ENCODE measurements at places on chromosomes 2 and 18. TPM values are rescaled to one million over a fixed set of nuclear protein-coding genes. Genes with fewer than 3 reads are reported as not detected.
A peak's percentile ranks its signal among the peaks of the same experiment; 100 is the strongest.

Gene CEP68
- total RNA-seq = 20.2 TPM

Gene LAMA1
- total RNA-seq = 28.7 TPM

Gene FAM124B
- 0.83 TPM for total RNA-seq

Gene ALPP
- total RNA-seq = 0.20 TPM

Gene CSRNP3
- 2.3 TPM for total RNA-seq

Gene RFX8
- total RNA-seq = 0.57 TPM

- no peak overlapping the region for H3K27ac ChIP-seq
- H3K36me3 ChIP-seq = no peaks in the 10 kb centered on the region
- no peaks in the 10 kb centered on the region for H3K27me3 ChIP-seq
- no peak overlapping the region for H3K4me3 ChIP-seq
- DNase-seq = no peak
These were observed 21.0 kb downstream of the MERTK start for GRCh38 chr2:111919365-111919764.

- no peak overlapping the region for H3K27ac ChIP-seq
- H3K4me3 ChIP-seq = peak overlapping the region; percentile 67
- DNase-seq = peak; percentile 92
- H3K36me3 ChIP-seq = no peaks in the 10 kb centered on the region
These were observed 2.8 kb downstream of the ONECUT2 start for GRCh38 chr18:57437766-57438671.

DNA sequence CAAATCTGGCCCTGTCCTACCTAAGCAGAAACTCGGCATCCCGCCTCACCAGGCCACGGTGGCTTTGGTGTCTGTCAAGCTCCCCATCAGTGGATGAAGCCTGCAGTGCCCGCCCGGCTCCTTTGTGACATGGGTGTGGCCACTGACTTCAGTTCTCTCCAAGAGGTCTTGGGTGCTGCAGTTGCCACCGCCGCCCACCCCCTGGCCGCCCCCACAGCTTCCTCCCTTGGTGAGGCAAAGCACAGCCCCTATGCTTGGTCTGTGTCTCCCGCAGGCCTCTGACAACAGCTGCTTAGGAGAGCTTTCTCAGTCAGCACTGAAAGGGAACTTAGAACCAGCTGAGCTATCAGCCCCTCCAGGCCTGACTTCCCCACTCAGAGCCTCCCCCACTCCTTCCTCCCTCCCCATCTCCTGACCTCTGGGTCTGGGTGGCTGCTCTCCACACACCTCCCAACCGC, 22.9 kb upstream of the GPR55 start:
- H3K36me3 ChIP-seq = no peaks in the 10 kb centered on the region
- no peaks in the 10 kb centered on the region for H3K27me3 ChIP-seq
- H3K4me3 ChIP-seq = no peak overlapping the region
- DNase-seq = no peak
- H3K4me1 ChIP-seq = no peaks in the 10 kb centered on the region

DNA sequence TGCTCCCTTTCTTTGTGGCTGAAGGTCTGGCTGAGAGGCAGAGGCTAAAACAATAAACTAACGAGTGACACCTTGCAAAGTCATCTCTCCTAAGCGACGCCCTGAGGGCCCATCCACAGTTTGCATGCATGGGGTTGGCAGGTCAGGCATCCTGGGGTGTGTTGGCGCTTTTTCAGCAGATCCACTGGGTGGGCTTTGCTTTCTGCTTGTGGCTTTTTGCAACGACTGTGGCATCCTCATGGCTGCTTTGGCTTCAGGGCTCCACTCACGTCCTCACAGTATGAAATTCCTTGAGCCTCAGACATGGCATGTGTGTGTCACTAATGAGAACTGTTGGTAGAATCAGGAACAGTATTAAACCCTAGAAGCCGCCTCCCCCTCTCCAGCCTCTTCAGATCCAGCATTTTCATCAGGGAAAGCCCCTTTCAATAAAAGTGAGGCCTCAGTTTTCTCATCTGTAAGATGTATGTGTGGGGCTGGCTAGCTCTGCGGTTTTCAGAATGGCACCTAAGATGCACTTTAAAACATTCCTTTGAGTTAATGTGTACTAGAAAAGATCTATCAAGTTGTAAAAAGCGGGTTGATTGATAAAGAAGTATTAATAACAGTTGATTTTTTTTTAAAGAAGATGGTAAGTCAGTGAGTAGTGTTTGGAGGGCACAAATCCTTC, 72.5 kb downstream of the SH3BP4 start:
- no peak overlapping the region for H3K4me3 ChIP-seq
- peaks cover 4% of the 10 kb centered on the region for H3K4me1 ChIP-seq
- H3K36me3 ChIP-seq = peaks cover 33% of the 10 kb centered on the region
- no peak overlapping the region for H3K27ac ChIP-seq
- H3K27me3 ChIP-seq = no peaks in the 10 kb centered on the region

DNA sequence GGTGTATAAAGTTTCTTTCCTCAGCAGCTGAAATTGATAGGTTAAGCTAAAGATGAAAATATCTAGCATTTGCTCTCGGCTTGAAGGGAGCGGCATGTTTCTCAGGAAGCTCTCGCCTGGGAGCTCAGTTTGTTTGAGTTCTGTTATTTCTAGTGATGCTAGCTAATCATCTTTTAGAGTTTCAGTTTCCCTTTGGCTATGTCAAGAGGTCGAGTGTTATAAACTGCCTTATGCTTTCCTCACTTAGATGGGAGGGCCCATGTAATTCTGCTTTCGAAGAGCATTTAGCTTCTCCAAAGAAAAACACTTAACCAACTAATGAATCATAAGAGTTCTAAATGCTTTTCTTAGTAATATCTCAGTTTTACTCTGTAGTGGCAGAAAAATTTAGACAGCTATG, 33.6 kb downstream of the PLCL1 start:
- H3K27me3 ChIP-seq = no peaks in the 10 kb centered on the region
- no peak overlapping the region for H3K27ac ChIP-seq
- H3K4me3 ChIP-seq = no peak overlapping the region
- no peaks in the 10 kb centered on the region for H3K4me1 ChIP-seq
- no peaks in the 10 kb centered on the region for H3K36me3 ChIP-seq
- no peak for DNase-seq

DNA sequence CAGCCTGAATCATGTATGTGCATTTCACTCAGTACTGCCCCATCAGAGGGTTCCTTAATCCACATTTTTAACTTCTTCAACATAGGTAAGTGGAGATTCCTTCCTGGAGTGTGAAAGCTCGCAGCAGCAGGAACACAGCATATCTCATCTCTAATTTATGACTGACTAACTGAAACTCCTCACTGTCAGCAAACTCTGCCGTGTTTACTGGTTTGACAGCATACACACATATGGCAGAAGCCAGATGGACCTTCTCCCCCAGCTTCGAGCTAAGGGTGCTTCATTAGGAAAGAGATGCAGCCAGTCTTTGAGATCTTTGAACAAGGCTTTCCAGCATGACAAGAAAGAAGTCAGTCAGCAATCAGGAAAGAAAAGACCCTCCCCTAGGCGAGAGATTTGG, 200.3 kb upstream of the ACVR2A start:
- no peak overlapping the region for H3K27ac ChIP-seq
- no peaks in the 10 kb centered on the region for H3K27me3 ChIP-seq
- H3K4me3 ChIP-seq = no peak overlapping the region
- DNase-seq = no peak
- peaks cover 2% of the 10 kb centered on the region for H3K4me1 ChIP-seq

- no peaks in the 10 kb centered on the region for H3K27me3 ChIP-seq
- H3K27ac ChIP-seq = no peak overlapping the region
- no peak overlapping the region for H3K4me3 ChIP-seq
- DNase-seq = no peak
These were observed 37.7 kb upstream of the RTN4 start for GRCh38 chr2:55087936-55088335.

DNA sequence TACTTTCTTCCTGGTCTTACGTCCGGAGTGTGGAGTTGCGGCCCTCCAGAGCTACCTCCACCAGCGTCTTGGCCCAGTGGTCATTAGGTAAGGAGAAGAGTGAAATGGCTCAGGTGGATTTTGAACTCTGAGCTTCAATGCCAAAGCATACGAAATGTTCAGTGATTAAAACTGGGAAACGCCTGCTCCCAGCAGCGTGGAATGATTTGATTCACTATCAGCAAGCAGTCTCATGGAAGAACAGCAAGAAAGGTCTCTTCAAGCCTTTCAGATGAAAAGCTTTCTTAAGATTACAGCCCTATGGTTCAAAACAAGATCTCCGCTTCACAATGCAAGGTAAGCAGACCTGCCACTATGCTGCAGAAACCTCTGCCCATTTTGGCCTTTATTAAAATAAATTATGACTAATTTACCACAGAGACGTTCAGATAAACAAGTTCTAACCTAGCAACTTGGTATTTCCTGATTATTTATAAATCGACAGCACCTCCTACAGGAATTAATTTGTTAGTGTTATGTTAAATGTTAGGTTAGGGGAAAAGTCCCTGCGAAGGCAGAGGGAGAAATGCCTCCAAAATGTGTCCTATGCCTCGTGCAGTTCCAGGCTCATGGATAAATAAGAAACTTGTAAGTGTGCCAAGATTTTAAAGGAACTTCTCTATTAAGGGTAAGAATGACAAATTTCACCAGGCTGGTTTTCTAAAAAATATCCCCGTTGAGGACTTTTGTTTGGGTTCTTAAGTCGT, 10.1 kb downstream of the SP9 start:
- H3K4me3 ChIP-seq = peak overlapping the region; percentile 74
- DNase-seq = no peak
- no peak overlapping the region for H3K27ac ChIP-seq
- 0 out of 2 replicates have a peak, but pooled peaks cover 4% of the 10 kb centered on the region for H3K4me1 ChIP-seq
- peaks cover 47% of the 10 kb centered on the region for H3K27me3 ChIP-seq

DNA sequence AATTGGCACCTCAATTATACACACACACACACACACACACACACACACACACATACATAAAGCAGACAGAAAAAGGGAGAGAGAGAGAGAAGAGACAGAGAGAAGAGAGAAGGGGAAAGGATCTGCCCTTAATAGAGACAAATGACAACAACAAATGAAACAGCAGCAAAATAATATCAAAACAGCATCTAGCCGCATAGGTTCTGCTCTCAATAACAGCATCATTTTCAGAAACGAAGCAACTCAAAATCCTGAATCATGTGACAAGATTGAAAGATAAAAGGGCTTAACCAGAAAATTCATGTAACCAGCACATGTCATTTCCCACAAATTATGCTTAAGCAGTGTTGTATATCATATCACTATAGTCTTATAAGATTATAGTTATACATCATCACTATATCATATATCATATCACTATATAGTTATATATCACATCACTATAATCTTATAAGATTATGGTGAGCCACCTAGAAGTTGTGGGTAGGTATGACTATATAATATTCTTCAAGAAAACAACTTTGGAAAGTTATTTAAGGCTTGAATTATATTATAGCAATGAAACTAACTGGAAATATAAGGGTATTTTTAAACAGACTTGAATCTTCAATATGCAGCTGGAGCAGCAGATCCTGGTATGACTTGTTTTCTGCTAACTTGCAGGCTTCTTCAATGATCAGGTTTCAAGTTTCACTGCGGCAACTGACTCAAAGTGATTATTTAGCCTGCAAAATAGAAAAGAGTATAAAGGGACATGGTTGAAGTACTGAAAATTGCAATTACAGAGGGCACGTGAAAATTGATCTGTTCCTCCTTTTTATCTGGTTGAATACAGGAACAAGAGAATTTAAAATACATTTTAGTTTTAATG, 16.1 kb upstream of the VPS54 start:
- H3K4me3 ChIP-seq = no peak overlapping the region

DNA sequence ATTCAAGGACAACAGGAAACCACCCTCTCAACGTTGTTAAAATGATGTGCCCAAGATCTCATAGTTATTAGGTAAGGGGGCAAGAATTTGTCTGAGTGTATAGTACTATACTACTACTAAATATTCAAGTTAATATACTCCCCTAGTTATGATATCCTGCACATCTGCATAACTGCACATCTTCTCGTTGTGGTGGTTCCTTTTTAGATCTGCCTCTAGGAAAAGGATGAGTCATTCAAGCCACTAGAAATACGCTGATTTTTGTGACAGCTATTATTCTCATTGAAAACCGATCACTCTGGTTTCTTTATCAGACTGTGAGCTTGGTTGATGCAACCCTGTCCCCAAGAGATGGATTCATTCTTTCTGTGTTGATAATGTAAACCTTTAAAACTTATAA, 1067.0 kb upstream of the FANCL start:
- no peaks in the 10 kb centered on the region for H3K36me3 ChIP-seq
- H3K4me1 ChIP-seq = no peaks in the 10 kb centered on the region
- no peak overlapping the region for H3K4me3 ChIP-seq
- DNase-seq = no peak

DNA sequence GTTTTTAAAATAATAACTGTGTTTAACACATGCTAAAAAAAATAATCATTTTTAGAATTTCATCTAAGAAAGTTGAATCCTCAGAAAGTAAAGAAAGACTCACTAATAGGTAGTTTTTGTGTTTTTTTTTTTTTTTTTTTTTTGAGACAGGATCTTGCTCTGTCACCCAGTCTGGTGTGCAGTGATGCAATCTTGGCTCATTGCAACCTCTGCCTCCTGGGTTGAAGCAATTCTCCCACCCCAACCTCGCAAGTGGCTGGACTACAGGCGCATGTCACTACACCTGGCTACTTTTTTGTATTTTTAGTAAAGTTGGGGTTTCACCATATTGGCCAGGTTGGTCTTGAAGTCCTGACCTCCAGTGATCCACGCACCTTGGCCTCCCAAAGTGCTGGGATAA, 7.1 kb downstream of the CKAP2L start:
- H3K27me3 ChIP-seq = no peaks in the 10 kb centered on the region
- no peak for DNase-seq
- H3K36me3 ChIP-seq = peaks cover 78% of the 10 kb centered on the region
- no peak overlapping the region for H3K4me3 ChIP-seq
- no peak overlapping the region for H3K27ac ChIP-seq

DNA sequence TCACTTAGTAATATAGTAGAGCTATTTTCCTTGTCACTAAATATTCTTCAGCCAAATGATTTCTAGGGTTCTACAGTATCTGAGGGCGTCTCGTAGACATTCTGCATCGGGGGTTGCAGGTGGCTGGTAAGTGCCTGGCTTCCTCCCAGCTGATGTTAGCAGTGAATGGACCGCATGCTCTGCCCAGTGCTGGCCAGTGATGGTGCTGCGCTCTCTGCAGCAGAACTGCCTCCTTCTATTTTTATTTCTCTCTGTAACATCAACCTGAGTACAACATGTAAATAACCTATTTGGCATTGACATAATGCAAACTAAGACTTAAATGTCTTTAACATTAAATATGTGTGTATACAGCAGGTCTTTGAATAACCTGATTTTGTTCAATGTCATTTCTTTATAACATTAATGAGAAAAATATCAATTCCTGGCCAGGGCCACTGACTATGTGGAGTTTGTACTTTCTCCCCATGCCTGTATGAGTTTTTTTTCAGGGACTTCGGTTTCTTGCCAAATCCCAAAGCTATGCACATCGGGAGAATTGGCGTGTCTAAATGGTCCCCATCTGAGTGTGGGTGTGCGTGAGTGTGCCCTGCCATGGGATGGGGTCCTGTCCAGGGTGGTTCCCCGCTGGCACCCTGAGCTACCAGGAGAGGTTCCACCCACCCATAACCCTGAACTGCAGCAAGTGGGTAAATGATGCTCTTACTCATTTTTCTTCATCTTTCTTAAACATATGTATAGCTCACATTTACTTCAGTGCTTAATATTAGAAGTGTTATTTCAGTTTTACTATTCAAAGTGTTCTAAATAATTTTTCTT, 278.2 kb upstream of the EPAS1 start:
- no peak overlapping the region for H3K27ac ChIP-seq
- H3K27me3 ChIP-seq = no peaks in the 10 kb centered on the region
- no peak for DNase-seq
- no peak overlapping the region for H3K4me3 ChIP-seq
